Panc1 (cell line): ENCODE measurements at places on chromosomes 16 and 17.

GRCh38 chr17:80747469-80747868 is 202.8 kb downstream of the RPTOR start:
- no peaks in the 10 kb centered on the region for H3K4me1 ChIP-seq
- no peaks in the 10 kb centered on the region for H3K36me3 ChIP-seq
- no peak overlapping the region for H3K4me3 ChIP-seq
- no peak for DNase-seq

DNA sequence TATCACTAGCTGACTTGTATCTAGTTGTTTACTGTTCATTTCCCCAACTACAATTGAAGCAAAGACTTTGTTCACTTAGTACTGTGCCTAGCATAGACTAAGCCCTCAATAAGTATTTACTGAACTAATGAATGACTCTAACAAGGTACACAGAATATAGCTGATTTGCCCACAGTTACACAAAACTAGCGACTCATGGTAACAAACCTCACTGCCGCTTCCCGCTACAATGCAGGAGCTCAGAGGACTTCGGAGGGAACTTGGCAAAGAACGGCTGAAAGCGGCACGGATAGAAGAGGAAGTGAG is 524 bp downstream of the EFTUD2 start:
- DNase-seq = no peak
- H3K4me1 ChIP-seq = peaks cover 14% of the 10 kb centered on the region
- peaks cover 6% of the 10 kb centered on the region; the same call in 1 of the 2 replicates for H3K36me3 ChIP-seq
- H3K27me3 ChIP-seq = no peaks in the 10 kb centered on the region

DNA sequence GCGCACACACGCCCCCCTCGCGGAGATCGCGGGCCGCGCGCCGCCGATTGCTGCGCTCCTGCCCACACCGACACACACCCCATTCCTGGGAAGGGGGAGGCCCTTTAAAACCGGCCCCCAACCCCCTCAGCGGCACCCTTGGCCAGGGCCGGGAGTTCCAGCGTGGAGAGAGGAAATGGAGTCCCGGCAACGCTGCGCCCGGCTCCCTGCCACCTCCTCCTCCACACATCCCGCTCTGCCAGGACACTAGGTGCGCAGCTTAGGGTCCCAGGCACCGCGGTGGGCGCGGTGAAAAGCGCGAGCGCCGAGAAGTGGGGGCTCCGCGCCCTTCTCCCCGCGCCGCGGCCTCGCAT is 397 bp downstream of the CDC42EP4 start:
- H3K27me3 ChIP-seq = no peaks in the 10 kb centered on the region
- peak overlapping the region; percentile 86 for H3K27ac ChIP-seq
- DNase-seq = no peak
- H3K4me1 ChIP-seq = peaks cover 31% of the 10 kb centered on the region
- peak overlapping the region; percentile 90 for H3K4me3 ChIP-seq

GRCh38 chr17:35729405-35729833 is 2.0 kb upstream of the RASL10B start:
- H3K4me3 ChIP-seq = no peak overlapping the region
- H3K4me1 ChIP-seq = peaks cover 11% of the 10 kb centered on the region
- DNase-seq = no peak
- H3K27me3 ChIP-seq = no peaks in the 10 kb centered on the region
- H3K27ac ChIP-seq = no peak overlapping the region

- peaks cover 25% of the 10 kb centered on the region for H3K4me1 ChIP-seq
- no peaks in the 10 kb centered on the region for H3K27me3 ChIP-seq
- H3K4me3 ChIP-seq = peak overlapping the region; percentile 74
- H3K27ac ChIP-seq = peak overlapping the region; percentile 87
Observed at GRCh38 chr16:81447383-81448101, 2.9 kb downstream of the CMIP start.

DNA sequence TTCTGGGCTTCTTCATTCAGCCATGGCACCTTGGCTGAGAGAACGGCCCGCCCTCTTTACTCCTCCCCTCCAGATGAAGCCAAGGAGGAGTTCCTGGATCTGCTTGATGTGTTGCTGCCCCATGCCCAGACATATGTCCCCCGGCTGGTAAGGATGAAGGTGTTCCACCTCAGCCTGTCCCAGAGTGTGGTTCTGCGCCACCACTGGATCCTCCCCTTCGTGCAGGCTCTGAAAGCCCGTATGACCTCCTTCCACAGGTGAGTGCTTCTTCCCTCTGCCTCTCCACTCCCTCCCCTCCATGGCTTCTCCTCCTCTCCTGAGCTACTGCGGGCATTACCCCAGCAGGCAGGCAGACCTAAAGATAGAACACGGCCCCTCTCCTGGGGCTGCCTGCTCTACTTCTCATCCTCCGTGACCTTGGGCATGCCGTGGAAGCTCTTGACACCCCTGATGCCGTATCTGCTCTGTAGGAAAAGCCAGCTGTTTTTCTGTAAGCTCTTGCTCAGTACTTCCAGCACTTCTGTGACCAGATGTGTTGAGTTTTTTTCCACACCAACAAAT is 8.7 kb downstream of the USB1 start:
- H3K4me1 ChIP-seq = no peaks in the 10 kb centered on the region
- H3K36me3 ChIP-seq = no peaks in the 10 kb centered on the region; the same call in 1 of the 2 replicates
- H3K27ac ChIP-seq = no peak overlapping the region
- no peak overlapping the region for H3K4me3 ChIP-seq
- no peak for DNase-seq

DNA sequence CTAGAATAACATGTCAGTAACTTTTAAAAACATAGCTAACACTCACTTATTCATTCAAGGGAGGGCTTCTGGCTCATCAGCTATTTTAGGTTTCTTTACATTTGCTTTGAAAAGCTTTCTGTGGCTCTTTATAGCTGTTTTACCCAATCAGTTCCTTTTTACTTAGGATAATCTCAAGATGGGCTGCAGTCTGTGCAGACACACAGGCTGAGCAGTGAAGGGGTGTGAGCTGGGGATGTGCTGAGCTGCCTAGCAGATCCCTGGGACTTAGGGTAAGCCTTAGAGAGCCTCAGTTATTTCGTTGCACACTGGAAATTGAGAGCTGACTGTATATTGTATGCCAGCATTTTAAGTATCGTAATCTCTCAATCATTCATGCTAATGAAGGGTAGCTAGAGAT is 30.2 kb upstream of the NOL11 start:
- no peaks in the 10 kb centered on the region for H3K36me3 ChIP-seq
- no peak overlapping the region for H3K4me3 ChIP-seq
- no peak for DNase-seq
- no peak overlapping the region for H3K27ac ChIP-seq

DNA sequence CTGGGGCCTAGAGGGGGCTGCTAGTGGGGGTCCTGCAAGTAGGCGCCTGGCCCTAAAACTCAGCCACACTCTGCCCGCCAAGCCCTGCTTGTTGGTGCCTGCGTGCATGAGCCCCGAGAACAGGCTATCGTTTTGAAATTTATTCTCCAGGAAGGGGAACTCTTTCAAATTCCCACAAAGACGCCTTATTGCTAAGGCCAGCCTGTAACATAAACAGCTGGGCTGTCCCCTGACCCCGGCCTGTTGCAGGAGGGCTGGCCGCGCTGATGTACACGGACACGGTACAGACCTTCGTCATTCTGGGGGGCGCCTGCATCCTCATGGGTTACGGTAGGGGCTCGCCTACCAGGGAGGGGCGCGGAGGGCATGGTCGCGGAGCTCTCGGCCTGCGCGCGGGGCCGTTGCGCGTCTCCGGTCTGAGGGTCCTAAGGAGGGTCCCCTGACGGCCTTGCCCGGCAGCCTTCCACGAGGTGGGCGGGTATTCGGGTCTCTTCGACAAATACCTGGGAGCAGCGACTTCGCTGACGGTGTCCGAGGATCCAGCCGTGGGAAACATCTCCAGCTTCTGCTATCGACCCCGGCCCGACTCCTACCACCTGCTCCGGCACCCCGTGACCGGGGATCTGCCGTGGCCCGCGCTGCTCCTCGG is 4.3 kb downstream of the SLC5A2 start:
- H3K36me3 ChIP-seq = no peaks in the 10 kb centered on the region; the same call in 1 of the 2 replicates
- DNase-seq = no peak
- H3K27me3 ChIP-seq = no peaks in the 10 kb centered on the region
- H3K4me3 ChIP-seq = peak overlapping the region; percentile 72

DNA sequence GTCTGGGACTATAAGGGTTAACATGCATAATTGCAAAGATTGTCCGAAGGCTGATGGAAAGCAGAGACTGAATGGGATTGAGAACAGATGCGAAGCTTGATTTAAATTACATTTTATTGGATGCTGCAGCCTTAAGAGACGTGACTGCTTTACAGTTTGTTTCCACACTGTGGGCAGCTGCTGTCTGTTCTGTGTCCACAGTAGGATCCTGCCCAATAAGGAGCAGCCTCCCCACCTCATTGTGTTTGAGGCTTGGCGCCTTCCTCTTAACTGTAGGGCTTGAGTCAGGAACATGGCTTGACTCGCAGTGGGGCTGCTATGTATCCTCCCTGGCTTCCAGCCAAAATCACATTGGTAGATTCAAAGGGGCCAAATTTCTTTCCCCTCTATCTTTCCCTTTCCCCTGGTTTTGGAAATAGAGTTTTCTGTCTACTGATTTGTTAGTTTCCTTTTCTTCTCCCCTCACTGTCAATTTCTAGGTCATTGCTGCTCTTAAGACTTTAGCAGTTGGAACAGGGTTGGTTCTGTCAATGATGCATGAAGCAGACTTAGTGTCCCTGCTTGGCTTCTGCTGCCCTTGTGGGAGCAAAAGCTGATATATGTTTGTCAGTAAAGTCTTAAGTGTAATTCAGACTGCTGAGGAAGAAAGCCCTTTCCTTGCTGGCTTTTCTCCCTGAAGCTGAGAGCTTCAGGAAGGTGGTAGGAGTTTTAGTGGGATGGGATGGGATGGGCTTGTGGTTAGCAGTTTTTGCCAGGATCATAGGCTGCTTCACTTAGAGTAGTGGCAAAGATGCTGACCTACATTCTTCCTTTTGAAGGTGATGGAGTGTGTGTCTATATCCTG is 5.0 kb upstream of the RARA start:
- no peaks in the 10 kb centered on the region for H3K27me3 ChIP-seq
- peaks cover 4% of the 10 kb centered on the region; the same call in 1 of the 2 replicates for H3K36me3 ChIP-seq
- H3K4me3 ChIP-seq = no peak overlapping the region
- peak overlapping the region; percentile 72 for H3K27ac ChIP-seq
- peaks cover 54% of the 10 kb centered on the region for H3K4me1 ChIP-seq
- DNase-seq = no peak

DNA sequence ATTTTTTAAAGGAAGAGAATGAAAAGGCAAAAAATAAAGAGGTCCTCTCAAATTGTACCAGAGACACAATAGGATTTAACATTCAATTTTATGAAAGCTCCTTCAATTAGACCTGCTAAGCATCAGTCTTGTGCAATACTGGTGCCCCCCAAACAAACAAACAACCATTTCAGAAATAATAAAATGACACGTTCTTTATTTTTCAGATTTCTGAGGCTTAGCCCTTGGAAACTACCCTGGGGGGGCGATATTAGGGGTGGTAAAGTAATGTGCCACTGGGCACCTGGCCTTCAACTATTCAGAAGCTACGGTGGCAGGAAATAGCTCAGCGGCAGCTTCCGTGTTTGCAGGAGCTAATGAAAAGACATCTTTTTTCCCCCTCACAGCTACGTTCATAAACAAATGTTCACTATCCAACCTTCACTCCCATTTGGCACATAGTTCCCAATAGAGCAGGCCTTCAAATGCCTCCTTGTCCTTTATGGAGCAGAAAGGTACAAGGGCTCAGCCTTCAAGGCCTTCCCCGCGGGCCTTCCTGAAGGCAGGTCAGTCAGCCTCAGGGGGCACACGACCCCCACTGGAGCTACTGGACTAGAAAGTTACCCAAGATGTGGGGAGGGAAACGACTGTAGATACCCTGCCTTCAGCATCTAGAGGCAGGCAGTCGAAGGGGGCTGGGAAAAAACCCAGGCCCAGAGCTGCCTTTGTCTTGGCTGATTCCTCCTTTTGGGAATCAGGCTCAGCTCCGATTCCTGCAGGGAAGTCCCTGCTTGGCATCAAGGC is 44.1 kb downstream of the TBX4 start:
- no peak for DNase-seq
- H3K4me3 ChIP-seq = no peak overlapping the region
- H3K27me3 ChIP-seq = no peaks in the 10 kb centered on the region
- H3K36me3 ChIP-seq = no peaks in the 10 kb centered on the region
- peaks cover 20% of the 10 kb centered on the region for H3K4me1 ChIP-seq
